ENCODE measurements at places on chromosomes 16 and 17. TPM values are rescaled to one million over a fixed set of nuclear protein-coding genes. Genes with fewer than 3 reads are reported as not detected.

DNA sequence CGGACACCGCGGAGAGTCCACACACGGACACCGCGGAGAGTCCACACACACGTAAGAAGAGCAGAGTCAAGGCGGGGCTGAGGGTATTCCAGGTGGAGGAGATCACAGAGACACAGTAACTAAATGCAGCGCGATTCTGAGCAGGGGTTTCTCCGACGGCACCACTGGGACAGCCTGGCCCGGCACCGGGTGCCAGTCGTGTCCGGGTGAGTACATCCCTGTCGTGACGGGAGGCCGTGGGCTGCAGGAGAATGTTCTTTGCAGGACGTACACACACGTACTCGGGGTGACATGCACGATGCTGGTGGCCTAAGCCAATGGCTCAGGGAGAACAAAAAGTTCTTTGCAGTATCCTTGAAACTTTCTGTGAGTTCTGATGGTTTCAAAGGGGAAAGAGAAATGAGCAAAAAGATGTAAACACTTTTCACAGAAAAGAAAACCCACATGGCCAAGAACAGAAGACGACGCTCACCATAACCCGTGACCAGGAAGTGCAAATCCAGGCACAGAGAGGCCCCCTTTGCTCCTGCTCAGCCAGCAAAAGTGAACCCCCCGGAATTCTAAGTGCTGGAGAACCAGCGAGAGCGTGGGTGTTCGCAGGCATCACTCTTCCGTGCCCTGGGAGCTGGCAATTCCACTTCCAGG lies 53.7 kb upstream of the METRNL start:
- no peak for DNase-seq

DNA sequence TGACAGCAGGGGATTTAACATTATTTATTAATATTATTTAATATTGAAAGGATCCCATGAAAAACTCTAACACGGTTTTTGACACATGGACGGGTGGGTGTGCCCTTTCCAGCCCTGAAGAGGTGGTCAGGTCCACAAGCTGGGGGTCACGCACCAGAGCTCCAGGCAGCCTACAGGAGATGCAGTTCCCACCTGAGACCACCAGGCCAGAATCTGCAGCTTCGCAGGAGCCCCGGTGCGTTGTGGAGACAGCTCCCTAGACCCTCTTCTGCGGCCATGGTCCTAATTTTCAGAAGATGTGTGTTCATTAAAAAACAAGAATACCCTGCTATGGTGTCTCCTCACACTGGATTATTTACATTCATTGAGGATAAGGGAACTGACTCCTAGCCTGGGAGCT lies 331.1 kb downstream of the C16orf95 start:
- DNase-seq: no peak

DNA sequence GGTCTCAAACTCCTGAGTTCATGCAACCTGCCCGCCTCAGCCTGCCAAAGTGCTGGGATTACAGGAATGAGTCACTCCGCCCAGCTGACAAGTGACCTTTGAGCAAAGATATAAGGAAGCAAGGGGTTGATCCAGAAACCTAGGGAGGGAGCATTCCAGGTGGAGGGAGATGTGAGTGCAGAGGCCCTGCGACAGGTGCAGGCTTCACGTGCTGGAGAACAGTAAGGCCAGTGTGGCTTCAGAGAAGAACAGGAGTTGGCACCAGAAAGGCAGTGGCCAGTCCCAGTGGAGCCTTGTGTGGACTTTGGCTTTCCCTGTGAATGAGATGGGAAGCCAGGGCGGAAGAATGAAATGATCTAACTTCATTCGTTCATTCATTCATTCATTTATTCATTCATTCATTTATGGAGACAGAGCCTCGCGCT lies 73.6 kb upstream of the HAS3 start:
- no peak for DNase-seq

DNA sequence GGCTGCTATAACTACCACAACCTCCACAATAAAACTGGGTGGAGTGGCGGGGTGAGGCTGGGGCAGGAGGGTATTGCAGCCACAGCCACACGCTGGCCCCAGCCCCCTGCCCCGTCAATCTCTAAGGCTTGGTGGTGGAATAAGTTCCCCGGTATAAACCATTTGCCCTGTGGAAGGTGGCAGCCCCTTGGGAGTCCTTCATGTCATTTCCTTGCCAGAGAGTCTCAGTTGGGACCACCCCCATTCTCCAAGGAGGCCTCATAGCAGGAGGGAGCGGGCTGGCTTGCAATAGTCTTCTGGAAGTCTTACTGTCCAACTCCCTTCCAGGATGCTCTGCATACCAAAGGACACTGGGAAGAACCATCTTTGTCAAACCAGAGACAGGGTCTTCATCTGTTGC lies 19.4 kb downstream of the CD300A start:
- no peak for DNase-seq

GRCh38 chr17:31093866-31094599 lies 744 bp upstream of the NF1 start:
- no peak for DNase-seq

GRCh38 chr17:58337600-58338453 lies 9.2 kb upstream of the TSPOAP1 start:
- peak; percentile 95 for DNase-seq

DNA sequence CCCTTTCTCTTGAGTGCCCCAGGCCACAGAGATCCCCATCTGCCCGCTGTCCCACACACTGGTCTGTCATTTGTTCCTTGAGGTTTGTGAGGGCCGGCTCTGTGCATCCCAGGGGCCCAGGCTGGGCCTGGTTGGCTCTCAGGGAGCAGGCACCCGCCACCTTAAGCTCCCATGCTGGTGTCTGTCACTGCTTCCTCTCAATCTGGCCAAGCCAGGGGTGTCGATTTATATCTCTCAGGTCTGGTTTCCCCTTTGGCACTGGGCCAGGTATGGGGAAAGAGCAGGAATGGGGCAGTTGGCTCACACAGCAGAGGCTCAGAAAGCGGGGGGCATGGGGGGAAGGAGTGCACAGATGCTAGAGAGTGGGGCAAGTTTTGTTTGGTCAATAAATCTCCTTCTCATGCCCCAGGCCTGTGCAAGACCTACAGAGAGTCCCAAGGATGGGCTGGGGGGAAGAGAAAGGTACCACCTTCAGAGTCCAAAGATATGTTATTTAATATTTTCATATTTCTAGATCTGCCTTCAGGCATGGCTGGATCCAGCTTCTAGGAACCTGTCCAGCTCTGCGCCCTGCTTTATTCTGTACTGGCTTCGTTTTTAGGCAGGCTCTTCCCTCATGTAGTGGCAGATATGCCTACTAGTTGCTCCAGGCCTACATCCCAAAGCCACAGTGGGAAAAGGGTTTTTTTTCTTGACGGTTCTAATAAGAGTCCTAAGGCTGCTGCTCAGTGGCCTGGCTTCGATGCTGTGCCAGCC lies 34.3 kb downstream of the IL4R start:
- DNase-seq: no peak

- no peak for DNase-seq
Observed at GRCh38 chr16:64440421-64440831, 681.4 kb downstream of the CDH11 start.

DNA sequence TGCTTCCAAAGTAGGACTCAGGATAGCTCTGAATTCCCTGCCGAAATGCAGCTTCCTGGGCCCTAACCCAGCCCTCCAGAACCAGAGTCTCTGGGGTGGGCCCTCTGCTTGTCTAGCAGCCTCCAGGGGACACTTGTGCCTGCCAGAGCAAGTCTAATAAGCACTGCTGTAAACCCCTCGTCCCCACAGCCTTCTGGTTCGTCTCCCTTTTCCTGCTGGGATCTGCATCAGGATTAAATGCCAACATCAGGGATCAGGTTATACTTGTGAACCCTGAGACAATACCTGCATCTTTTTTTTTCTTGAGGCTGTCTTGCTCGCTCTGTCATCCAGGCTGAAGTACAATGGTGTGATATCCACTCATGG lies 282.0 kb downstream of the SEC14L1 start:
- DNase-seq: no peak

GRCh38 chr16:85995541-85996423 lies 96.8 kb downstream of the IRF8 start:
- DNase-seq: no peak

DNA sequence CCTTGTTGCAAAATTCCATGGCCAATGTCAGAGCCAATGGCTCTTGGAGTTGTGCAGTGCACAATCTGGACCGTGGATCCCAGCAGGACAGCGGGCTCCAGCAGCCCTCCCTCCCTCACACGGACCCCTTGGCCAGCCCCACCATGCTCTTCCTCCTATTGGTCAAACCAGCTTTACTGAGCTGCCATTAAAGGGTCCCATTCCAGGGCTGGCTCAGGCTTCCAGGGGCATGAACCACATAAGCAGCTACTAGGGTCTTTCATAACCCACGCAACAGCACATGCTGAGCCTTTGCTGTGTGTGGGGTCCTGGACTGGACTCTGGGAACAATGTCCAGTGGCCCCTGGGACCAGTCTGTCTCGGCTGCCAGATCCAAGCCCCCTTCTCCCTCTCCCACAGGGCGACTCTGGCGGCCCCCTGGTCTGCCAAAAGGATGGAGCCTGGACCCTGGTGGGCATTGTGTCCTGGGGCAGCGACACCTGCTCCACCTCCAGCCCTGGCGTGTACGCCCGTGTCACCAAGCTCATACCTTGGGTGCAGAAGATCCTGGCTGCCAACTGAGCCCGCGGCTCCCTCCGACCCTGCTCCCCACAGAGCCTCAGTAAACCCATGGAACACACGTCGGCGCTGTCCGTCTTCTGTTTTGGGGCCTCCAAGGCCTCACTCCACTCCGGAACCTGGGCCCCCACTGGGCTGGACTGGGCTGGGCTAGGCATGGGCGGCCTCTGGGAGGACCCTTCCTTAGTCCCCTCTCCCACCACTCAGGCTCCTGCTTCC lies 5.7 kb downstream of the CTRB1 start:
- no peak for DNase-seq

GRCh38 chr17:38921756-38922411 lies 3.5 kb upstream of the LASP1NB start:
- DNase-seq: no peak

- no peak for DNase-seq
Observed at GRCh38 chr16:2467528-2468232, 3.4 kb upstream of the NTN3 start.

GRCh38 chr16:23907903-23908302 lies 72.1 kb downstream of the PRKCB start:
- no peak for DNase-seq

GRCh38 chr16:46627746-46628145 lies 6.6 kb upstream of the SHCBP1 start:
- no peak for DNase-seq

Gene CA4
- not detected for total RNA-seq

Gene ERN2
- not detected for total RNA-seq

Gene IL17C
- 0.20 TPM for total RNA-seq

Gene KRT32
- total RNA-seq: not detected

Gene CLDN9
- total RNA-seq: not detected

Gene ENKD1
- 8.2 TPM for total RNA-seq

Gene NTN3
- not detected for total RNA-seq

Gene SLC6A4
- not detected for total RNA-seq
